ENCODE measurements at places on chromosomes 3 and 15. TPM values are rescaled to one million over a fixed set of nuclear protein-coding genes. Genes with fewer than 3 reads are reported as not detected.

Gene SAMD7
- not detected for total RNA-seq

Gene PP2D1
- total RNA-seq = not detected

Gene CMTM8
- total RNA-seq = 1.4 TPM

Gene LMOD3
- total RNA-seq = not detected

Gene BFSP2
- total RNA-seq = not detected

Gene CPB1
- total RNA-seq = not detected

Gene ZDHHC3
- 53.7 TPM for total RNA-seq

Gene PARP15
- total RNA-seq = 0.21 TPM

Gene CRBN
- 72.5 TPM for total RNA-seq

Gene EXD1
- total RNA-seq = 0.21 TPM

Gene CCR5
- not detected for total RNA-seq

Gene SLC9C1
- total RNA-seq = 0.21 TPM

Gene ANKRD34C
- not detected for total RNA-seq

Gene NDUFAF3
- total RNA-seq = 57.4 TPM

Gene HEG1
- 3.1 TPM for total RNA-seq

Gene B4GALT4
- total RNA-seq = 56.4 TPM

Gene CALML4
- total RNA-seq = 3.8 TPM

Gene CCDC13
- 0.71 TPM for total RNA-seq

Gene TERC
- 32.6 TPM for total RNA-seq

Gene NECTIN3
- 2.4 TPM for total RNA-seq

Gene CASR
- total RNA-seq = not detected

Gene TGM5
- 1.5 TPM for total RNA-seq

Gene TGM4
- 0.34 TPM for total RNA-seq

Gene CHDH
- total RNA-seq = 0.21 TPM

Gene TM4SF4
- not detected for total RNA-seq

Gene SNX33
- total RNA-seq = 16.7 TPM

Gene BHLHE40
- total RNA-seq = 48.9 TPM

Gene MCF2L2
- 0.68 TPM for total RNA-seq

Gene ZNF660
- total RNA-seq = 0.34 TPM

Gene SERPINI1
- 2.7 TPM for total RNA-seq

Gene RHCG
- 195 TPM for total RNA-seq

Gene PLSCR5
- total RNA-seq = not detected

Gene SPATA12
- not detected for total RNA-seq

Gene CLSTN2
- total RNA-seq = under 0.01 TPM
